Esophagus squamous epithelium (tissue), 5 donors: ENCODE measurements at places on chromosomes 4 and X. TPM values are rescaled to one million over a fixed set of nuclear protein-coding genes. Genes with fewer than 3 reads are reported as not detected.

DNA sequence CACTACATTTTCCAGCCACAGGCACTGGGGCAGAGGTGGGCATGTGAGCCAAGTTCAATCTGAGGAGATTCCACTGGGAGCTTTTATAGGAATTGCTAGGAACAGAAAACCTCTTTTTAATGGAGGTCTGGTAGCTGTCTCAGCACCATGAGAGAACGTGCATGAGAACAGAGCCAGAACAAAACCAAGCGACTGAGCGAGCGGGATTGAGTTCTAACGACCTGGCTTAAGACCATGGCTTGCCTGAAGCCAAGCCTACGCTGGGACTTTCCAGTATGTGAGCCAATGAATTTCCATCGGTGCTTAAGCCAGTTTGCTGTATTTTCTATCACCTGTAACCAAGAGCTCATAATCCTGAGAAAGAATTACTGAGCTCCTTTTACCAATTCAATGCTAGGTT, 183.7 kb downstream of the NR3C2 start:
- no peaks in the 10 kb centered on the region for H3K4me1 ChIP-seq
- H3K4me3 ChIP-seq, result no peak overlapping the region
- no peaks in the 10 kb centered on the region for H3K27me3 ChIP-seq
- H3K27ac ChIP-seq, result no peak overlapping the region

DNA sequence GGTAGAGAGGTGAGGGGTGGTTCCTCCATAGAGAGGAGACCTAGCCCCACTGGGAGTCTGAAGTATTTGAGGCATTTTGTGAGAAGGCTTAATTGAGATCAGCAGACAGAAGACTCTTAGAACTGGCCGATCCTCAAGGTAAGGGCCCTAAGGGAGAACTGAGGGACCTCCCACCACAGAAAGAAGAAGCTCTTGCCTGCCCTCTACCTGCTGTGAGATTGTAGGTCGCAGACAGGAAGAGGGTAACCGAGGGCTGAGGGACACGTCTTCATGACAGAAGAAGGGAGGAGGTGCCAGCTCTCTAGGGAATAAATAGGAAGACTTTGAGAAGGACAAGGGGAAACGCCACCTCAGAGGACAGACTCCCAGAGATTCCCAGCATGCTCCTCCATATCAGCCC, 24.1 kb upstream of the MAGEC1 start:
- H3K27ac ChIP-seq, result no peak overlapping the region
- DNase-seq, result no peak
- H3K36me3 ChIP-seq, result no peaks in the 10 kb centered on the region

DNA sequence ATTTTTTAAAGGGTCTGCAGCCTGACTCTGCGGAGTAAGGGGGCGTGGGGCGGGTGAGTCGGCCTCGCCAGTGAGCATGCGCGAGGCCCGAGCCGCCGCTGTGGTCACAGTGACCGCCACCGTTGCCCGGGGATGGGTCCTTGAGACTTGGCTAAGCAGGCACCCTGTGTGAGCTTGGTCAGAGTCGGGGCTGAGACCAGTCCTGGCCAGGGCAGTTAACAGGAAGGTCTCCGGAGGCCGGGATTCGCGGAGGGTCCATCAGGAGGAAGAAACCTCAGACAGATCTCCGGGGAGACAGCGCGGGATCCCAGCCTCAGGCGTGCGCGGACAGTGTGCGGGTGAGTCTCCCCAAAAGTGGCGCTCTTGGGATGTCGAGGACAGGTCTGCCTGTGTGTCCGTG, 1384.4 kb upstream of the PCDH10 start:
- H3K4me1 ChIP-seq, result no peaks in the 10 kb centered on the region
- DNase-seq, result no peak
- H3K36me3 ChIP-seq, result no peaks in the 10 kb centered on the region
- H3K4me3 ChIP-seq, result no peak overlapping the region

- no peak for DNase-seq
- no peaks in the 10 kb centered on the region for H3K4me1 ChIP-seq
- no peak overlapping the region for H3K4me3 ChIP-seq
- no peaks in the 10 kb centered on the region for H3K27me3 ChIP-seq
- no peak overlapping the region for H3K27ac ChIP-seq
Observed at GRCh38 chrX:19855700-19856381, 31.6 kb downstream of the SH3KBP1 start.

- peaks cover 4% of the 10 kb centered on the region for H3K36me3 ChIP-seq
- no peak overlapping the region for H3K4me3 ChIP-seq
- peak overlapping the region; percentile 44 for H3K27ac ChIP-seq
- DNase-seq, result no peak
Observed at GRCh38 chrX:154348114-154348531, 26.3 kb downstream of the FLNA start.

GRCh38 chrX:41779941-41780340, 56.0 kb downstream of the GPR82 start:
- H3K27me3 ChIP-seq, result no peaks in the 10 kb centered on the region
- no peaks in the 10 kb centered on the region for H3K36me3 ChIP-seq
- H3K4me1 ChIP-seq, result no peaks in the 10 kb centered on the region
- no peak overlapping the region for H3K27ac ChIP-seq
- no peak overlapping the region for H3K4me3 ChIP-seq
- no peak for DNase-seq

DNA sequence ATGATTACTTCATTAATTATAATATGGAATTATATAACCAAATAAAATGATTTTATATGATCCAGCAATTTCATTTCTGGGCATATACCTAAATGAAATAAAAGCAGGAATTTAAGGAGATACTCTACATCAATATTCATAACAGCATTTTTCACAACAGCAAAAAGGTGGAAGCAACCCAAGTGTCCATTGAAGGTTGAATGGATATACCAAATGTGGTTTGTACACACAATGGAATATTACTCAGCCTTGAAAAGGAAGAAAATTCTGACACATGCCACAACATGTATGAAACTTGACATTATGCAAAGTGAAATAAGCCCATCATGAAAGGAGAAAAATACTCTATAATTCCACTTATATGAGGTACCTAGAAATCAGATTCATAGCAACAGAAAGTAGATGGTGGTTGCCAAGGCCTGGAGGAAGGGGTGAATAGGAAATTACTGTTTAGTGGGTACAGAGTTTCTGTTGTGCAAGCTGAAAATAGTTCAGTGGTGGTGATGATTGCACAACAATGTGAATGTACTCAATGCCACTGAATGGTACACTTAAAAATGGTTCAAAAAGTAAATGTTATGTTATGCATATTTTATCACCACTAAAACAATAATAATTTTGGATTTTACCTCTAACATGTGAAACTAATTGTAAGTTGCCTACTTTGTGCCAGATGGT, 471.5 kb downstream of the SPRY1 start:
- no peak for DNase-seq
- no peak overlapping the region for H3K27ac ChIP-seq
- H3K4me1 ChIP-seq, result no peaks in the 10 kb centered on the region
- no peaks in the 10 kb centered on the region for H3K36me3 ChIP-seq

- H3K36me3 ChIP-seq, result no peaks in the 10 kb centered on the region
- no peaks in the 10 kb centered on the region for H3K4me1 ChIP-seq
- H3K4me3 ChIP-seq, result no peak overlapping the region
- H3K27me3 ChIP-seq, result no peaks in the 10 kb centered on the region
Observed at GRCh38 chr4:85961887-85962286, 398.0 kb downstream of the MAPK10 start.

DNA sequence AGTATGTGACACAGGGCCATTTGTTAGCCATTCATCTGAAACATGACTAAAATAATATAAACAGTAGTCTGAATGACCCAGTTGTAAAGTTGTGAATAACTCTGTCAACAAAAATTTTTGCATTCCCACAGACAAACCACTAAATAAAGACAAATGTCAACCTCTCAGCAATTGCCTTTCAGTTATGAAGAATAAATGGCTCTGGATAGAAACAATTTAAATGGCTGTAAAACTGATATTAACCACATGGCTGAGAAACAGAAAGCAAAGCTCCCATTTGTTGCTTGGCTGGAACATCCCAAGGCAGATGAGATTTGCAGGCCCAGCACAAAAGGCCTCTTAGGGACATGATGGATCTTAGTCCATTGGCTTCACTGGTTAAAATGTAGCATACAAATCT, 296.3 kb downstream of the GALNTL6 start:
- no peak for DNase-seq
- no peak overlapping the region for H3K4me3 ChIP-seq
- no peaks in the 10 kb centered on the region for H3K27me3 ChIP-seq
- no peaks in the 10 kb centered on the region for H3K36me3 ChIP-seq
- no peak overlapping the region for H3K27ac ChIP-seq

GRCh38 chrX:113545040-113545439, 704.4 kb upstream of the AMOT start:
- no peaks in the 10 kb centered on the region for H3K27me3 ChIP-seq
- no peak overlapping the region for H3K27ac ChIP-seq
- no peak for DNase-seq
- H3K4me1 ChIP-seq, result no peaks in the 10 kb centered on the region
- H3K36me3 ChIP-seq, result no peaks in the 10 kb centered on the region

GRCh38 chr4:85748654-85749053, 273.7 kb downstream of the ARHGAP24 start:
- no peak for DNase-seq
- no peaks in the 10 kb centered on the region for H3K36me3 ChIP-seq
- no peak overlapping the region for H3K4me3 ChIP-seq
- H3K27me3 ChIP-seq, result no peaks in the 10 kb centered on the region
- peaks cover 9% of the 10 kb centered on the region for H3K4me1 ChIP-seq

GRCh38 chrX:108122748-108123147, 31.2 kb downstream of the ATG4A start:
- no peak for DNase-seq
- no peaks in the 10 kb centered on the region for H3K36me3 ChIP-seq
- no peak overlapping the region for H3K27ac ChIP-seq
- no peak overlapping the region for H3K4me3 ChIP-seq

GRCh38 chrX:41289095-41289494, 44.9 kb upstream of the DDX3X start:
- H3K27me3 ChIP-seq, result no peaks in the 10 kb centered on the region
- DNase-seq, result no peak
- no peak overlapping the region for H3K27ac ChIP-seq
- H3K4me3 ChIP-seq, result no peak overlapping the region
- H3K36me3 ChIP-seq, result no peaks in the 10 kb centered on the region

- no peaks in the 10 kb centered on the region for H3K27me3 ChIP-seq
- H3K4me3 ChIP-seq, result no peak overlapping the region
- no peak for DNase-seq
- no peak overlapping the region for H3K27ac ChIP-seq
- no peaks in the 10 kb centered on the region for H3K4me1 ChIP-seq
Observed at GRCh38 chrX:108167211-108167872, 75.8 kb downstream of the ATG4A start.

DNA sequence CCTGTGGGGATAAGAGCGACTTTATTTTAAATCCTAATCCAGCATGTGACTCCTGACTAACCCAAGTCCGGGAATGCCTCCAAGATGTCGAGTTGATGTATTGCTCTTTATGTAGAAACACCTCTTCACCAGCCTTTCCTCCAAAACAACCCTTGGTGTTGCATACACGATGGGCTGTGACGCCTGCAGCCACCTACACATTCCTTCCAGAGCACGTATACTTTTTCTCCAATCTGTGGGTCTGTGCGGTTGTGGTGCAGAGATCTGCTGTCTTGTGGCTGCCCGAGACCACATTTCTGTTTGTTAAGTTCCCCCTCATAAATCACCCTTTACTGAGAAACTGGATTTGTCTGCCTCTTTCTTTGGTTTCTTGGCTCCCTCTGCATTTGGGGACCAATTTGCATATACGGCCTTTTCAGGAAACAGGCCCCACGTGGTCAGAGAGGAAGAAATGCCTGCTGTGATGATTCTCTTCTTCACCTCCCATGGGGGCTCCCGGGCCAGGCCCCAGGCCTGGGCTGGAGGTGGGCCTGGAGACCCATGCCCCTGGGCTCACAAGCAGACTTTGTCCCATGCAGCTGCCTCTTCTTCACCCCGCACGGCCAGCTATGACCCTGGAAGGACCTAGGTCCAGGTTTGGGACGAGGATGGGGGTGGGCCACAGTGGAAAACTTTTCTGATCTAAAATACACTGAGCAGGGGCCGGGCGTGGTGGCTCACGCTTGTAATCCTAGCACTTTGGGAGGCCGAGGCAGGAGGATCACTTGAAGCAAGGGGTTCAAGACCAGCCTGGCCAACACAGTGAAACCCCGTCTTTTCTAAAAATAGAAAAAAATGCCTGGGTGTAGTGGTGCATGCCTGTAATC, 21.4 kb upstream of the AFAP1 start:
- no peaks in the 10 kb centered on the region for H3K27me3 ChIP-seq
- H3K4me1 ChIP-seq, result peaks cover 70% of the 10 kb centered on the region
- no peaks in the 10 kb centered on the region for H3K36me3 ChIP-seq
- no peak overlapping the region for H3K4me3 ChIP-seq
- H3K27ac ChIP-seq, result peak overlapping the region; percentile 70

DNA sequence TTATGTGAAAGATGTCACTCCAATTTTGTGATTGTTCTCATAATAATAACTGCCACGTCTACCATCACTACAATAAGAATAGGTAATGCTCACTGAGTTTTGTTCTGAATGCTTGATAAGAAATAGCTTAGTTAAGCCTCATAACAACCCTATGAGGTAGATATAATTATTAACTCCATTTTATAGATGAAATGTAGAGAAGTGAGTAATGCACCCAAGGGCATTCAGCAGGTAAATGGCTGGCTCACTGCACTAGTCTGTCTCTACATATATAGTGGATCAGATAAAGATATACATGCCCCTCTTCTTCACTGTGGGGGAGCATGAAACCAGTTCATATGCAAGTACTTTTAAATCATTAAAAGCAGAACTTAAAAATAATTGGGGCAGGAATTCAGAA, 65.8 kb upstream of the SLC4A4 start:
- no peaks in the 10 kb centered on the region for H3K36me3 ChIP-seq
- H3K4me1 ChIP-seq, result peaks cover 14% of the 10 kb centered on the region
- H3K27ac ChIP-seq, result no peak overlapping the region
- DNase-seq, result no peak
- no peaks in the 10 kb centered on the region for H3K27me3 ChIP-seq

DNA sequence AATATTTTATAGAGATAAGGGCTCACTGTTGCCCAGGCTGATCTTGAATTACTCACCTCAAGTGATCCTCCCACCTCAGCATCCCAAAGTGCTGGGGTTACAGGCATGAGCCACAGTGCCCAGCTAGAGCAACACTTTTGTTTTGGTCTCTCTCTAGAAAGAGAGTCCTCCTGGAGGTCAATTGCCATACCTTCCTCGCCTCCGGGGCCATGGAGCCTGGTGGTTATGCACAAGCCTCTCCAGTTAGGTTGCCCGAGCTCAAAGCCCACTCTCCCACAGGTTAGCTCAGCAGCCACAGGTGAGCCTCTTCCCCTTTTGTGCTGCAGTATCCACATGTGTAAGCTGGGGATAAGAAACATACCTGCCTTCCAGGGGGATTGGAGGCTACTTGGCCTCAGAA, 24.2 kb upstream of the MAN2B2 start:
- DNase-seq, result no peak
- no peak overlapping the region for H3K27ac ChIP-seq
- H3K36me3 ChIP-seq, result no peaks in the 10 kb centered on the region
- H3K4me1 ChIP-seq, result peaks cover 10% of the 10 kb centered on the region

GRCh38 chrX:150270622-150271021, 92.5 kb upstream of the MAMLD1 start:
- H3K27ac ChIP-seq, result no peak overlapping the region
- H3K4me3 ChIP-seq, result no peak overlapping the region
- DNase-seq, result no peak

The GRIA2 gene
- 0.76 TPM for total RNA-seq

The NMU gene
- total RNA-seq, result 110 TPM

The BEX2 gene
- total RNA-seq, result 5.4 TPM

The IBSP gene
- not detected for total RNA-seq

The DOK7 gene
- 0.26 TPM for total RNA-seq

The CC2D2A gene
- total RNA-seq, result 7.9 TPM

The MID2 gene
- total RNA-seq, result 17.4 TPM

The SLC2A9 gene
- 8.6 TPM for total RNA-seq

The SSX7 gene
- not detected for total RNA-seq

The NDNF gene
- 1.3 TPM for total RNA-seq

The POLR2B gene
- 25.2 TPM for total RNA-seq

The MSL3 gene
- 14.2 TPM for total RNA-seq

The TEX13B gene
- not detected for total RNA-seq
